ENCODE measurements at places on chromosomes 7 and 10.

- DNase-seq, result peak; percentile 39
Measured at GRCh38 chr7:76294344-76295024, 8.0 kb upstream of the HSPB1 start.

- no peak for DNase-seq
Measured at GRCh38 chr10:94645285-94645684, 38.2 kb upstream of the CYP2C18 start.

DNA sequence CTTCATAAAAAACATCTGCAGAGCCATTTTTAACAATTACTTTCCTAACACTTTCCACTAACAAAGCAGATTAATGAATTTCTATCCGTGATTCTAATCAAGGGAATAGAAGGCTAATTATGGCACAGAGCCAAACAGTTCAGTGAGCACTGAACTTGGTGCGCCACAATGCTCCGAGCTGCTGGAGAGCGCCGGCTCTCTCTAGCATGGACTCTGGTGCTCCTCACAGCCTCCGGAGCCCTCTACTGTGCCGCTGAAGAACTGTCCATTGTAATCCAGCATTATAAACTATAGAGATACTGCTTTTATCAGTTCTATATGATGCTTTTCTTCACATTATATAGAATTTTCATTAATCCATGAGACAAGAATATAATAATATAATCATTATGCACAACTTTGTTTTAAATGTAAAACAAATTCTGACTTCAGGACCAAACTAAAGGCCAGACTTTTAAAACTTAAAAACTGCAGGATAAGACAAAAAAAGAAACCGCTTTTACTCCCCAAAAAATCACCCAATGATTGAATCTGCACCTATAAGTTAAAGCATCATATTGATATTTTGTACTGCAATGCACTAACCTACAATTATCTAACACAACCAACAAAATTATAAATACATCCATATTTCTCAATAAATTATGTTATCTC, 123.6 kb downstream of the RNF32 start:
- no peak for DNase-seq

DNA sequence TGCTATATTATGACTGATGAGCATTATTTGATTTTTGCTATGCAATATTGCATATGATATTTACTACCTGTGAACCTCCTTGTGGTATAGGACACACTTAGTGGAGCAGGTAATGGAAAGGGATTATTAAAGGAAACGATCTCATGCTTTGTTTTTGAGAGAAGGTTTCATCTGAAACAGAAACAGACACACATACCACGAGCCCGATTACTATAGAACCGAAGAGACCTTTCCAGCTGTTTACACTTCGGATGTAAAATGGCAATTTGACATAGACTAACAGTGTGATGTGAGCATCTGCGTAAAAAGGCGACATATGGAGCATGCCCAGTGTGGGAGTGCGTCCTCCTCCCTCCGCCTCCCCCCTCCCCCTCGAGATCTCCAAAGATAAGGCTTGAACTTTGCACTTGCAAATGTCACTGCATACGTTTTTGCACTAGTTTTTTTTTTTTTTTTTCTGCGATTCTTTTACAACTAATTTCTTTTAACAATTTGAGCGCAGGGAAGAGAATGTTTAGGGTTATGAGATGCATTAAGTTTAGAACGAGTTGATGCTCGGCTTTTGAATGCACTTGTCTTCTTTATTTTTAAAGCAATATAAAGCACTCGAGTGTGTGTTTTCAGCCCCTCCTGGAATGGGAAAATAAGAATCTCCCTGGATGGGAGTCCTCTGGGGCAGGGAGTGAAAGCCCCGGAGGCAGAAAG, 251.0 kb downstream of the NSUN6 start:
- no peak for DNase-seq

- DNase-seq, result no peak
Measured at GRCh38 chr7:28151965-28152364, 28.6 kb downstream of the JAZF1 start.

- DNase-seq, result no peak
Measured at GRCh38 chr7:105839266-105839665, 37.1 kb downstream of the ATXN7L1 start.

GRCh38 chr7:28237363-28237762, 56.8 kb upstream of the JAZF1 start:
- no peak for DNase-seq

GRCh38 chr7:43076189-43076605, 36.2 kb upstream of the HECW1 start:
- no peak for DNase-seq

DNA sequence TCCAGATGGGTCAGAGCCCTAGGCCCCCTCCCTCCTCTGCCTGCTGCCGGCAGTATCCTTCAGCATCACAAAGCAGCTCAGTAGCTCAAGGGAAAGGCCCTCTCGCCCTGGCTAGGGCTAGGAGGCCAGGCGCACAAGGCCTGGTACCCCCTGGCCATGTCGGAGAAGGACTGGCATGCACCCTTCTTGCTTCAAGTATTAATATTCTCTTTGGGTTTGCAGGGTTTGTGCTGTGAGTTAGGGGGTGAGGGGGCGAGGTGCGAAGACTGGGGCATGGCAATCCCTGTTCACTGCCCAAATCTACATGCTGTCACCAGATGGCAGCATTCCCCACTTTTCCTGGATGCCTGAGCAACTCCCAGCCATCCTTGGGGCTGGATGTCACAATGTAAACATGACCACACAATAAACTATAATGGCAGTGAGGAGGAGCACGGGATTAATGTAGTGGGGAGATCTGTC, 105.2 kb downstream of the NEURL1 start:
- DNase-seq, result no peak

DNA sequence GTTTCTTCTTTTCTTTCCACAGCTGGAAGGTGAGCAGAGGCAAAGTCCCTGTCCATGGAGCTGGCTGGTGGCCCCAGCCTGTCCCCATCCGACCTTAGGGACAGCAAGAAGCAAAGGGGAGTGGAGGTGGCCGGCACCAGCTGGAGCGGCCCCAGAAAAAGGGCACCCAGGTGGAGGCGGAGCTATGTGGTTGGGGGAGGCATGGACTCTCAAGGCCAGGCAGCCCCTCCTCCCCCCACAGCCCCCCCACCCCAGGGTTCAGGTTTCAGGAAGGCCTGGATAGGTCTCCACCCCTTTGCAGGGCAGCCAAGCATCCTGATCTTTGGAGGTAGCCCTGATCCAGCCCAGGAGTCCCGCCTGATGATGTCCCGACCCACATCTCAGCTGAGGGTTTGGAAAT, at the start of gene SSC4D:
Gene SSC4D, minus strand, starts transcription at position 161 of the 400 bp plus-strand sequence. CDS start 5,258 bp downstream, outside the sequence.
- DNase-seq, result no peak

DNA sequence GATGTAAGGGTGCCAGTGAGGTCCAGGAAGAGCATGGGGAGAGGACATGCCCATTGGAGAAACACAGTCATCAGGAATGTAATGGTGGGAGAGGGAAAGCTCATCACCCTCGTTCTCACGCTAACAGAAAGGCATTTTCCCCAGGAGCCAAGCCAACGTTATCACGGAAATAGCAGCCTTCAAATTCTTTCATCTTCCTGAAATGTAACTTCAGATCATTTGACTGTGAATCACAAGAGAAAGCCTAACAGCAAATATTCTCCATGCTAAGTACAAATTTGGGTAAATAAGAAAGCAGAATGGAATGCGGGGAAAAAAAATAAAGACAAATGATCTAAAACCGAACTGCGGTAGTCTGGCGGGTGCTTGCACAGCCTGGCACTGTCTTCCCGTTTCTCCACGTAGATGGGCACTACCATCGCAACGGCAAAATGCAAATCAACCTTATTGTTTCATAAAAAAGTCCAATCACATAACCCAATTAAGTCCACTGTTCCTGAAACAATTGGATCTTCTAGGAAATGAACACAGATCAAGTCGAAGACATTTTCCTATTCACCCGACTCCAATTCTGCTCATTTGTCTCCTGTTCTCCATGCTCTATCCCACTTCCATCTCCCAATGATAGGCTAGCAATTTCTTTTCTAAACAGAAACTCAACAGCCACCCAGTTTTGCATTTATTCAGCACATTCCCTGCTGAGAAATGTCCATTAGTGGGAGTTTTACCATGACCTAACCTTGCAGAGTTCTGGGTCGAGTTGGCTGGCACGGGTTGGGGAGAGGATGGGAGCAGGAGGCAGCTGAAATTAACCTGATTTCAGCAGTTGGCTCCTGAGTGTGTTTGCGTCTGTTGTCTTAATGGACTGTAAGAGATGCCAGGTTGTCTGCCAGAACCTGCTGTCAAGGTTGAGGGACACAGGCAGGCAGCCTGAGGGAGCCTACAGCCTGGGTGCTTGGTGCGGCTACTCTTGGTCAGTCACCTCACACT, 74.6 kb upstream of the FRMD4A start:
- DNase-seq, result no peak

GRCh38 chr7:70749831-70750230, 382.1 kb upstream of the GALNT17 start:
- no peak for DNase-seq

DNA sequence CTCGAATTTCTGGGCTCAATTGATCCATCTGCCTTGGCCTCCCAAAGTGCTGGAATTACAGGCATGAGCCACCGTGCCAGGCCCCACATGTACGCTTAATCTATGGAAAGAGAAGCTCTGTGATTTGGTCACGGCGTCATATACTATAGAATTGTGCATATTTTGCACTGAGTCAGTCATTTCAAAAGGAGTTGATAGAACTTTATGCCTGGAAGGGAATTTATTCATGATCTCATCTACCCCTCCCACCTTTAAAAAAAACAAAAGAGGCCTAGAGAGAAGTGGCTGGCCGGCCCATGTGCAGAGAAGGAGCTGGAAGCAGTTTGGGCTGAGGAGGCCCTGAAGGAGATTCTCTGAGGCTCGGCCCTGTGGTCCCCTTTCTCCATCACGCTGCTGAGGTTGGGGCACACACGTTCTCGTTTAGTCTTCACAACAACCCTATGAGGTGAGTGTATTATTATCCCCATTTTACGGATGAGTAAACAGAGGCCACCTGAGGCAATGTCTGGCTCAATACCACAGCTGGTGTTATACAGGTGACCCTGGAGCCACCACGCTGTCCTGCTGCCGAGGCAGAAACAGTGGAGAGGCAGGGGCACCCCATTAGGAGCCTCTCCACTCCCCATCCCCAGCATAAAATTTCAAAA, 47.2 kb upstream of the ZRANB1 start:
- DNase-seq, result no peak

DNA sequence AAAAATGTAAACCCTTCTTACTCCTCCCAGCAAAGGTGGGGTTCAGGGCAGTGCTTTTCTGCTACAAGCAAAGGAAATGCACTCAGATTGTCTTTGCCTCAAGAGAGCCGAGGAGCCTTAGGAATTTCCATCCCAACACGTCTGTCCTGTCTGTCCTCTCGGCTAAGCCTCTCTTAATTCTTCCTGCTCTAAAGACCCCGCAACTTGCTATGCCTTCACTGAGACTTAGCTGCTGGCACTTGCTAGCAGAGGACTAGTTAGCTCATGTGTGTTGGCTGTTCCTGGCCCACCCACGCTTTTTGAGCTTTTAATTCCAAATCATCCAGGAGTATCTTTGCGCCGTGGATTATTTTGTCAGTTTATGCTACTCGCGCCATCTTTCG, 481 bp upstream of the NPM3 start:
- no peak for DNase-seq

DNA sequence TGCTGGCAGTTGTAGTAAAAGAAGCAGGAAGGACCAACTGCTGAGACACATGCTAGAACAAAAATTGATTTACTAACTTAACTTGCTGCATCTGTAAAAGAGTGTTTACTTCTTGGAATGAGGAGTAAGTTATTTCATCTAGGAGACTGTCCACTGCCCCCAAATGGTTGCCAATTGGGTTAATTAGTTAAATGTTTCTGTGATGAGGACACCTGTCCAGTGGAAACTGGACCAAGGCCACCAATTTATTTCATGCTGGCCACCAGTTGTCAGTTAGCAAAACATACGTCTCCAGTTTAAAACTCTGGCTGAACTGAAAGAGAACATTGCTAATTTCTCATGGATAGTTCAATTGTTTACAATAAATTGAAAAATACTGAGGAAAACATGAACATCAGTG, 191.7 kb downstream of the PPP1R9A start:
- DNase-seq, result no peak

DNA sequence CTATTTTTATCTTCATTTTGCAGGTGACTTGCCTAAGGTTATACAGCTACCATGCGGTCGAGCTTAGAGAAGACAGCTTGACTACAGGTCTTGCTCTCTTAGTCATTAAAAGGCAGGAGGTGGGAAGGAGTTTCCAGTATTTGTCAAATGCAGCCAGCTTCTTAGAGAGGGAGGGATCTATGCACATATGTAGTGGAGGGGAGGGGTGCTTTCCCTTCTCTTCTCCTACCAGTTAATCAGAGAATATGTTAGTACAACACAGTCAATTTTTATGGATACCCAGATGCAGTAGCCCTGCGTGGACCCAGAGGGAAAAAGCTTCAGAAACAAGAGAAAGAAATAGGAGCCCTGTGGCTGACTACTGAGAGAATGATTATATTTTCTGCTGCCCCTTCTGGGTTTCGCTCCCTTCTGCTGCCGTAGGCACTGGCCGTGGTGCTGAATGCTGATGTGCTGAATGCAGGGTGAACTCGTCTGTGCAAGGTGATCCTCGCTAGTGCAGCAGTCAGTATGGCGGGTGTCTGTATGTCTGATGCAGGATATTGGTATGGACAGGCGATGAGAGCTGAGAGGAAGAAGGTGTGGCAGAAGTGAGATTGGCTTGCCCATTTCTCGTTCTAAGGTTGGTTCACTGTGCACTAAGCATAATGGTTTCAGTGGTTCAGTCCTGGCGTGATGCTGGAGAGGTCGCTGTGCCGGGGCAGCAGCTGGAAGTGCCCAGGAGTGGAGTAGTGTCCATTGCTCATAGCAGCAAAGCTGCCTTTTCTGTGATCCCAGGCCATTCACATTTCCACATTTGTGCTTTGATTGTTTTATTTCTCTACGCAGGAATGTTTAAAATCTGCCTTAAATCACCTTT, 189.2 kb upstream of the PODXL start:
- DNase-seq, result no peak

DNA sequence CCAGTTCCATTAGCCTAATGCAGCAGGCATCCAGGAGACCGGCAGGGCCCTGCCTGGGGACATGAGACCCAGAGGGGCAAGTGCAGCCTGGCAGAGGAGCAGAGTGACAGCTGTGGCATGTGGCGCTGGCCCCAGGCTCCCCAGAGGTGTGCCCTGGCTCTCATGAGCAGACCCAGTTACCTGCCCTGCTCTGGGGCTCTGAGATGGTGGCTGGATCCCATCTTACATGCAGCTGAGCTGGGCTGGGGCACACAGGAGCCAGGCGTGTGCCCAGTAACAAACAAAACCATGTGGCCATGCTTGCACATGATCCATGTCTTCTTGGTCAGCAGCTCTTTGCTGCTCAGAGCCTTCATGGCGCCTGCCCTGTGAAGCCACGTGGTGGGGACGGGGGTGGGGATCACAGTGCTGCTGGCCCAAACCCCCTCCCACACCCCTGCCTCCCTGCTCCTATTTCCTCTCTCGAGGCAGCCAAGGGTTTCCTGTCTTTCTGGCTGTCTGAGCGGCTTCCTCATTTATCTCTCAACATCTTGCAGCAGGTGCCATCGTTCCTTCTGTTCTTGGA, 40.3 kb upstream of the GTF2I start:
- no peak for DNase-seq

DNA sequence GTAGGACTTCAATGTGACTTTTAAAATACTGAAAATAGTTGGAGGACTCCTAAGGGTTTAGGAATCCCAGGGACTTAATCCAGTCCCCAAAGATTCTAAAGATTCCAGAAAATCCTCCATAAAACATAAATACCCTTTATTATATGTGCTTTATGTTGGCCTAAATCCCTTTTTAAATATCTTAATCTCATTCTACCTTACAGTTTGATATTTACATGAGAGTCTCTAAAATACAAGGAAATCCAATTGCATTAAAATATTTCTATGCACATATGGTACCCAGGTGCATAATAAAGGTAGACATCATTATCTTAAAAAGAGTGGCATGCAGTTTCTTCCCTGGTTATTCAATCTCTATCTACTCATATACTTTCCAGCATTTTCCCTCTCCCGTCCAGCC, 51.8 kb downstream of the BPGM start:
- DNase-seq, result no peak
